Stimulated activated CD8-positive, alpha-beta memory T cell treated with anti-CD3 and anti-CD28 coated beads, Interleukin-4, amount 100 ng/mL, for 24 hours (primary cell): ENCODE measurements at places on chromosomes 16 and 17.

GRCh38 chr16:75086281-75086680, 30.3 kb downstream of the LDHD start:
- DNase-seq: no peak

DNA sequence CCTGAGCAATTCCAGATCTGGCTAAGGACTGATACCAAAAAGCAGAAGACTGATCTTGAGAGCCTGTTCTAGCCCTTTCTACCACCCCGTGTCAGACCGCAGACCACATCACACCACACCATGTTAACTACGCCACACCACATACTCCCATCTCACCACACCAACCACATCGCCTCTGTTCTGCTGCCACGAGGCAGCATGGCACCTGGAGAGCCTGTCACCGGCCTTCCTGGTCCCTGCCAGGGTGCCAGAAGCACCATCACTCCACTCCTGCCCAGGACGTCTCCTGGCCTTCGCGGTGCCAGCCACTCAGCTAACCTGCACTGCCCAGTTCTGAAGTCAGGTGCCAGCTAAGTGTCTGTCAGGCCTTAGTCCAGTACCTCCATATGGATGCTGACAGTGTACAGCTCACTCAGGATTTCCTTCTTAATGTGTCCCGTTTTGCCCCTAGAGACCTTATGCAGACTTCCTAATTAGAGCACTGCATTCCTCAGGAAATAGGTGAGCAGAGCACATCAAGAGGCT, 37.2 kb upstream of the BCAR1 start:
- DNase-seq: peak; percentile 25

- DNase-seq: no peak
Observed at GRCh38 chr17:22266231-22266630, 573.9 kb downstream of the KCNJ18 start.

- no peak for DNase-seq
Observed at GRCh38 chr16:20369452-20370054, 17.0 kb upstream of the UMOD start.

- DNase-seq: no peak
Observed at GRCh38 chr16:76023835-76024234, 253.4 kb upstream of the CNTNAP4 start.
